ENCODE measurements at places on chromosomes 4 and X. TPM values are rescaled to one million over a fixed set of nuclear protein-coding genes. Genes with fewer than 3 reads are reported as not detected.

- no peak overlapping the region for H3K4me3 ChIP-seq
- no peaks in the 10 kb centered on the region for H3K27me3 ChIP-seq
- DNase-seq = no peak
- peaks cover 6% of the 10 kb centered on the region for H3K4me1 ChIP-seq
Measured at GRCh38 chr4:98284640-98285046, 23.5 kb downstream of the RAP1GDS1 start.

- DNase-seq = no peak
- peaks cover 75% of the 10 kb centered on the region for H3K27me3 ChIP-seq
- peak overlapping the region; percentile 29 for H3K4me3 ChIP-seq
- H3K36me3 ChIP-seq = no peaks in the 10 kb centered on the region
- peaks cover 12% of the 10 kb centered on the region for H3K4me1 ChIP-seq
Measured at GRCh38 chr4:107825072-107825824, 516 bp downstream of the SGMS2 start.

GRCh38 chr4:68582339-68582717 is 6.2 kb upstream of the UGT2B17 start:
- no peak for DNase-seq
- H3K4me3 ChIP-seq = no peak overlapping the region
- no peaks in the 10 kb centered on the region for H3K4me1 ChIP-seq
- H3K36me3 ChIP-seq = no peaks in the 10 kb centered on the region
- no peak overlapping the region for H3K27ac ChIP-seq
- no peaks in the 10 kb centered on the region for H3K27me3 ChIP-seq

DNA sequence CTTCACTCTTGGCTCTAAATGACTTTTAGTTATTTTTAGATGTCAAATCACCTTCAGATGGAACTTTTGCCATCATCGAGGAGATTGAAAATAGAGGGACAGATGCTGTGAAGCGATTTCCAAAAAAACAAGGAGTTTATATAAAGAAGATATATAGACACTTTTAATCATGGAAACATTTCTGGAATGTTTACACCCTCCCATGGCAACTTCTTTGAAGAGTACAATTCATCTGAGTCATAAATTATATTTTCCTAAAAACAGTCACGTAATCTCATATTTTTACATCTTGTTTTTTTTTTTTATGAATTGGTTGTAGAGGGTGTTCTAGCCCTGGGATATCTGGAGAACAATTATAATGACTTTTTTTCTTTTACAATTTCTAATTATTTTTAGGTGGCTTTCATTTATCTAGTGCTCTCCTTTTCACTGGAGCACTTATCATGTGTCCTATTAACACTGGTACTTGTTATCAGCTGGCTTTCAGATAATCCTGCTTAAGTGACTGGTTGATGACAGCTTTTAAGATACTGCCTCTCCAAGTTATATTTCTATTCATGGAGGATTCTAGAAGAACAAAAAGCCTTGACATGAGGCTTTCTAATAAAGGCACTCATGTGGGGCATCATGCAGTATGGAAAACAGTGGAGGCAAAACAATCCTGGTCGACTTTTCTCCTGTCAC is 24.9 kb downstream of the PCDH7 start:
- H3K4me1 ChIP-seq = no peaks in the 10 kb centered on the region
- H3K4me3 ChIP-seq = no peak overlapping the region
- no peaks in the 10 kb centered on the region for H3K27me3 ChIP-seq
- no peak for DNase-seq

DNA sequence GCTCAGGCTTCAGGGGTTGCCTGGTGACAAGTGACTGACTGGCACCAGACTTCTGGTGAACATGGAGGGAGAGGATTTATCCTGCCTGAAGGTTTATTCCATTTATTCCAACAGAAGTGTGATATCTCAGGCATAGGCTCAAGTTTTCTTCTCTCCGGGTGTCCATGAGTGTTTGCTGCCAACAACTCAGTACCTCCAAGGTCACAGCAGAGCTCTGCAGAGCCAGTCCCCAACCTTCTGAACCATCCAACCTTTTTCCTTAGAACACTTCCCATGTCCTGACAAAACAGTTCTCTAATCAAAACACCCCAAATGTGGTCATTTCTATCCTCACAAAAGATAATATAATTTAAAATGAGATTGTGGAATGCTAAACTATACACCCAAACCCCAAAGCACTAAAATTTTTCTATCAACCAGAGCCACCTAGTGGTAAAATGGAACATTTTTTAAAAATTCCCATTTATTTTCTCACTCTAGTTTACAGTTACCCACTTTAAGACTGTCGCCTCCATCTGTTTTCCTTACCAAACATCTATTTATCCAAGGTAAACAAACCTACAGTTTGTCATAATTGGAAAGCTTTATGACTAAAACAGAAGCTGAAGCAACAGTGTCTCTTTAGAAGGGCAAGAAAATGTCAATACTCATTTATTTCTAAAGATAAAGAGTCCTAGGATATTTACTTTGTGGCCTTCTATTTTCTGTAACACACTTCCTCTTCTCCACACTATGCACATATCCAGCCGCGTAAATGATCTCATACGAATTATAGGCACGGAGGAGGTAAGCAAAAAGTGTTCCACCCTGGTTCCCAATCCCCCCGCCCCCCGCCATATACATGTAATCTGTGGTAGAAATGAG is 39.5 kb downstream of the TMEM154 start:
- H3K36me3 ChIP-seq = no peaks in the 10 kb centered on the region
- no peak overlapping the region for H3K4me3 ChIP-seq
- no peaks in the 10 kb centered on the region for H3K4me1 ChIP-seq
- DNase-seq = no peak

DNA sequence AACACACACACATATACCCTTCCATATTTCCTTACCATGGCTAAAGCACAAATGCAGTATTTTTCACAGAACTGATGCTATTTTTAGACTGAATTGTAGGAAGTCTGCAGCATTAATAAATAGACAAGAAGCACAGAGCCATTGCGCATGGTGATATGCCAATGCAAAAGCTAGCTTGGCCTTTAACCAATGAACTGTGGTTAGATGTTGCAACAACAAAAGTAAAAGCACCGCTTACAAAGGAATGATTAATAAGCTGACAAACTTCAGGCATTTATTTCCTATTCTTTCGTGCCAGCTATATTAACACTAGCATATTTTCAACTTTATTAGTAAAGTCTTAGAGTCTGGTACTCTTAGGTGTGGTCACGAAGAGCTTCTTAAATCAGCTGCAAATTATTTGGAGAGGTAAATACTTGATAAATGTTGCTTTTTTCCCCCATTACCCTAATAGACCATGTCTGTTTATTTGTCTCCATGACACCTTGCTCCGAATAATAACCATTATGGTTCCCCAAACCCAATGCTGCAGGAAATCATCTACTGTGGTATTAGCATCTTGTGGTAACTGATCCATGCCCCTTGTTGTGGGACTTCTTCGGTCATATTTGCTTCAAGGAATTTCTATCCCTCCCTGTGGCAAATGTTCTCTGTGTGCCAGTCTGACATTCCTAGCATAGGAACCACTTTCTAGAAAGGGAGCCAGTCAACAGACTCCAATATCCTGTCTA is 306.1 kb upstream of the TAPT1 start:
- no peaks in the 10 kb centered on the region for H3K27me3 ChIP-seq
- H3K4me1 ChIP-seq = no peaks in the 10 kb centered on the region
- no peak overlapping the region for H3K27ac ChIP-seq
- no peak overlapping the region for H3K4me3 ChIP-seq
- H3K36me3 ChIP-seq = no peaks in the 10 kb centered on the region

The BCOR gene
- total RNA-seq = 28.9 TPM

DNA sequence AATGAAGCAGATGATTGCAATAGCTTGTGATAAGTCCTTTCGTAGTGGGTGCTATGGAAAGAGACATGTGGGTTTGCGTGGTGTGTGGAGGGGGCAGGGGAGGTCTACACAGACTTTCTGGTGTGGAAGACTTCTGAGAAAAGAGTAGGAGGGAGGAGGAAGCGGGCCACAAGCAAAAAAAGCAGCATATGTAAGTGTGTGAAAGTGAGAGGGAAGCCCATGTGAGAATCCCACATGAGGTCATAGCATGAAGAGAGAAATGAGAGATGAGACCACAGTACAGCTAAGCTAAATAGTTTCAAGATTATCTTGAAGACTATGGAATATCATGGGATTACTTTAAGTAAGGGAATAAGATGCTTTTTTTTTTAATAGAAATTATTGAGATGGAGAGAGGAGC is 2039.9 kb upstream of the TENM3 start:
- H3K4me1 ChIP-seq = no peaks in the 10 kb centered on the region
- H3K27ac ChIP-seq = no peak overlapping the region
- no peaks in the 10 kb centered on the region for H3K36me3 ChIP-seq
- no peaks in the 10 kb centered on the region for H3K27me3 ChIP-seq
- H3K4me3 ChIP-seq = no peak overlapping the region

GRCh38 chrX:140504371-140505324 is at the start of gene SOX3:
SOX3 (minus strand) TSS chrX:140505069; CDS start chrX:140505060, 9 bp downstream.
- H3K4me3 ChIP-seq = no peak within 1 kb of the TSS
- H3K4me1 ChIP-seq = no peaks in the 10 kb centered on the region
- DNase-seq = no peak
- H3K27ac ChIP-seq = no peak within 1 kb of the TSS

The C4orf50 gene
- 0.66 TPM for total RNA-seq

DNA sequence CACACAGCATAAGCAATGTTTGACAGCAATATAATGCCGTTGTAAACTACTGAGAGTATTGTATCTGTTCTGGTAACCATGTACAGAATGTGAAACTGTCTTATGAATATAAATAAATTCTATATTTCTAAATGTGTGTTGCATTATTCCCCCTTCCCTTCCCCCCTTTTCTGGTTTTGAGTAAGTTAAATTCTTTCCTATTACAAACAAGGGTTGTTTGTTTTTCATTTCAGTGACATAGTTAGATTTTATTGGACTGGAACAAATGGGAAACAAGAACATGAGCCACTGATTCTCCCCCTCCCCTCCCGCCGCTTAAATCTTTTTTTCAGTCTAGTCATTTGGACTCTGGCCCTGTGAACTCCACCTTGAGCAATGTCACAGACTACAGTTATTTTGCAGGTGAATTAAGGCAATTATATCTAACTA is 69.8 kb downstream of the GPAT3 start:
- DNase-seq = no peak
- no peak overlapping the region for H3K4me3 ChIP-seq
- no peaks in the 10 kb centered on the region for H3K27me3 ChIP-seq
- H3K36me3 ChIP-seq = no peaks in the 10 kb centered on the region

- H3K27ac ChIP-seq = no peak overlapping the region
- H3K4me1 ChIP-seq = no peaks in the 10 kb centered on the region
- H3K36me3 ChIP-seq = no peaks in the 10 kb centered on the region
Measured at GRCh38 chrX:10190367-10190766, 33.6 kb downstream of the CLCN4 start.

- no peak overlapping the region for H3K4me3 ChIP-seq
- no peak overlapping the region for H3K27ac ChIP-seq
- DNase-seq = no peak
- H3K36me3 ChIP-seq = no peaks in the 10 kb centered on the region
- H3K27me3 ChIP-seq = no peaks in the 10 kb centered on the region
Measured at GRCh38 chrX:37921758-37922157, 74.4 kb upstream of the DYNLT3 start.

All from thymus (tissue), 14 donors.